Fibroblast of skin of right quadriceps (primary cell): ENCODE measurements at places on chromosomes 12 and 14.

DNA sequence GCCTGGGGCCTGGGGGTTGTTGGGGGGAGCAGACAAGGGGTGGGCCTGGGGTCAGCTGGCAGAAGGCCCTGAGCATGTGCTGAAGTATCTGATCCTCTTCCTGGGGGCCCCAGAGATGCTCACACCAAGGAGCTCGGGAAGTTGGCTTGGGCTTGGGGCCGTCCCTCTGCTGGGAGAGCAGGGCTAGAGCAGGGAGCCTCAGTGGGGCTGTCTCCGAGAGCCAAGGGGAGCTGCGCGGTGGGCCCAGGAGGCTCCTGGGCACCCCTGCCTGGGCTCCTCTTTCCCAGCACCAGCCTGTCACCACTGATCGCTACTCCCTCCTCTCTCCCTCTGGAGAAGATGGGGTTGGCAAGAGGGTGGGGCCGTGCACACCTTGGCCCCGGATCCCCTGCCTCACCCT lies 28.3 kb downstream of the BEGAIN start:
- no peak for DNase-seq

DNA sequence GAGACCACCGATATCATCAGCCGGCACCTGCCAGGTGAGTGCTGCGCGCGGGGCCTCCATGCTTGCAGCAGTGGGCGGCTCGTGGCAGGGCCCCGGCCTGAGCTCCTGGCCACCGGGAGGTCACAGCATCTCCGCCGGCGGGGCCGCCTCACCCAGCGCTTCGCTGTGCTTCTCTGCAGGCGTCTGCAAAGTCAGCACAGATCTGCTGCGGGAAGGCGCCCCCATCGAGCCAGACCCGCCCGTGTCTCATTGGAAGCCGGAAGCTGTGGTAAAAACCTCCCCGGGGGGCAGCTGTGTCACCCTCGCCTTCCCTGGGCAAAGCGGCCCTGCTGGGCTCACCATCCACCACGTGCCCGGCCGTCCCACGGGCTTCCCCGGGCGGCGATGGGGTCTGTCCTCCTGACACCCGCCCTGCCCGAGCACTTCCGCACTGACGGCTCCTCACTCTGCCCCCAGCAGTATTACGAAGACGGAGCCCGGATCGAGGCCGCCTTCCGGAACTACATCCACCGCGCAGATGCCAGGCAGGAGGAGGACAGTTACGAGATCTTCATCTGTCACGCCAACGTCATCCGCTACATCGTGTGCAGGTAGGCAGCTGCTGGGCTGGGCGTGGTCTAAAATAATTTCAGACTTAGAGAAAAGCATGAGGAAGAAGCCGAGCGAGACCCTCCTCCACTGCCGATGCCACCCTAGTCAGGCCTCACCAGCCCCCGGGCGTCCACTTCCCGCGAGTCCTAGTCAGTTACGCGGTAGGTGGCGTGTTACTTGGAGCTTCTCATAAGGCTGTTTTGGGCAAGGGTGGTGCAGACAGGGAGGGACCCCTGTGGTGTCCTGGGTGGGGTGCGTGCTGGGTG lies 7.1 kb downstream of the PGAM5 start:
- DNase-seq = no peak

DNA sequence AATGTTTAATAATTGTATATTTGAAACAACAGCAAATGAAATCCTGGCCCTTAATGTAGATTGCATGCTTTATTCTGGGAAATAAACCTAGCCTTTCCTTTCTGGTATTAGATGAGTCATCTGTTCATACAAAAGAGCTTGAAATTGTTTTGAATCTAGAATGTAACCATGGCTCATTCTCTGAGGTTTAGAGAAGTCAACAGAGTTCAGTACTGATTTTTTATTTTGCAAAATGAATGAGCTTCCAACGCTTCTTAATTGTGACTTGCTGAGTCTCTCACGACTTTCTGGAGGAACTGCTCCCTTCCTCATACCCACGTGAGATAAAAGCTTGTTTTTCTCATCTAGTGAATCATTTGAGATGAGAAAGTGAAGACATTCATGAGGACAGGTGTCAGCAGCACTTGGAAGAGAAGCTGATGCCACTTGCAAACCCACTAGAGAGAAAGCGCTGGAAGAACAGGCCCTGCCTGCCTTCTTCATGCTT lies 509.6 kb downstream of the VRK1 start:
- DNase-seq = no peak

- DNase-seq = no peak
These were observed 96.1 kb downstream of the KSR2 start for GRCh38 chr12:117872546-117873169.

DNA sequence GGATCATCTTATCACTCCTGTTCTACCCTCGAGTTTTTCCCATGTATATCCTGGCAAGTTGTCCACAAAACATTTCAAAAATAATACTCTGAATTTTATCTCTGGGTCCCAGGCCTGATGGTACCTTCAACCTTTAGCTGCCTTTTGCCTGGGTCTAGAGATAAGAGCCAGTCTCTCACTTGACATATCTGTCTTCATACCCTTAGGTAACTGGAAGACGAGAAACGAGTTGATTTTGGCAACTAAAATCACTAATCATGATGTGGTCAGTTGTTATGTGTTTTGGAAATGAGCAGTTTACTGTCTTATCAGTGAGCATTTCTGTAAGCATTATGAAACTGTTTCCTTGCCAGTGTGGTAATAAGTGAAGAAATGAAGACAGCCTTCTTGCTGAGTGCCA lies 6.3 kb downstream of the RNF10 start:
- DNase-seq = no peak

DNA sequence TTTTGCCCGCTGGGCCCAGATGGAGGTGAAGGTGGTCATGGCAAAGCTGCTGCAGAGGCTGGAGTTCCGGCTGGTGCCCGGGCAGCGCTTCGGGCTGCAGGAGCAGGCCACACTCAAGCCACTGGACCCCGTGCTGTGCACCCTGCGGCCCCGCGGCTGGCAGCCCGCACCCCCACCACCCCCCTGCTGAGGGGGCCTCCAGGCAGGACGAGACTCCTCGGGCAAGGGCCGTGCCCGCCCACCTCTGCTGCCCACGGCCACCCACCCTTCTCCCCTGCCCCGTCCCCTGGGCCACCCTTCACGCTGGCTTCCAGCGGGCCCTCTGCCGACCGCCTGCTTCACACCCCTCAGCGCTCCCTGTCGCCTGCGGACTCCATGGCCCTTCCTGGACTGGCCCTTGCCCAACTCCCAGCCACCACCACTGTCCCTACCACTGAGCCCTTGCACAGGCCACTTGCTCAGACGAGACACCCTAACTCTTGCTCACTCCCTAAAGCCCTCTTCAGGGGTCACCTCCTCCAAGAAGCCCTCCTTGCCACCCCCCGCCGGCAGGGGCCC lies 42.5 kb downstream of the CYP46A1 start:
- DNase-seq = no peak

DNA sequence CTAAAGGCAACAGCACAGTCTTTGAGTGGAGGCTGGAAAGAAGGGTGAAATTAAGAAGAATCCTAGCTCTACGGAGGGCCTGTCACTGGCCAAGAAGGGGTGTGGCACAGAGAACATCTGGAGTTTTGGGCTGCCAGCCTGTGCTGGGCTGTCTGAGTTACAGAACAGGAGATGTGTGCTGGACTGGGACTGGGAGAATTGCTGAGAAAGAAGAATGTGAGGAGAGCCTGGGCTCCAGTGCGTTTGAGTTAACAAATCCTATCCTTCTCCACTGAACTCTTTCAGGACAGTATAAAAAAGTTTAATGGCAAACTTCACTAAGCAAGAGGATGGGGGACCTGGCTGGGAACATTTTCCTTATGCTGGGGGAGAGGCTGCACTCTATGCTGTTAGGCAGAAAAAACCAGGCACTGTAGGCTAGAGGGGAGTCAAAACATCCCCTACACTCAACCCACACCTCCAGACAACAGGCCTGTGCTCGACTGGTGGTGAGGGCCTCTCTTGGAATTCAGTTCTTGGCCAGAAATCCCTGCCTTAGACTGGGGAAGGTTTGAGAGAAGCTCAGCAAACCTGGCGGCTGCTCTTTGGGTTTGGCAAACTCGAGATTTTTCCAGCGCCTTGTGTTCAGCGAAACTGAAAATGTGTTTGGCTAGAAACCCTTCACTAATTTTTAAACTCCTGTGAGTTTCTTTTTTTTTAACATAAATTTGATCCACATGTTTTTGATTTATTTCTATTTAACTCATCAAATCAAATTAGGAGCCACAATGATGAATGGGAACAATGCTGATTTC lies 217.3 kb downstream of the MON2 start:
- DNase-seq = peak; percentile 91

DNA sequence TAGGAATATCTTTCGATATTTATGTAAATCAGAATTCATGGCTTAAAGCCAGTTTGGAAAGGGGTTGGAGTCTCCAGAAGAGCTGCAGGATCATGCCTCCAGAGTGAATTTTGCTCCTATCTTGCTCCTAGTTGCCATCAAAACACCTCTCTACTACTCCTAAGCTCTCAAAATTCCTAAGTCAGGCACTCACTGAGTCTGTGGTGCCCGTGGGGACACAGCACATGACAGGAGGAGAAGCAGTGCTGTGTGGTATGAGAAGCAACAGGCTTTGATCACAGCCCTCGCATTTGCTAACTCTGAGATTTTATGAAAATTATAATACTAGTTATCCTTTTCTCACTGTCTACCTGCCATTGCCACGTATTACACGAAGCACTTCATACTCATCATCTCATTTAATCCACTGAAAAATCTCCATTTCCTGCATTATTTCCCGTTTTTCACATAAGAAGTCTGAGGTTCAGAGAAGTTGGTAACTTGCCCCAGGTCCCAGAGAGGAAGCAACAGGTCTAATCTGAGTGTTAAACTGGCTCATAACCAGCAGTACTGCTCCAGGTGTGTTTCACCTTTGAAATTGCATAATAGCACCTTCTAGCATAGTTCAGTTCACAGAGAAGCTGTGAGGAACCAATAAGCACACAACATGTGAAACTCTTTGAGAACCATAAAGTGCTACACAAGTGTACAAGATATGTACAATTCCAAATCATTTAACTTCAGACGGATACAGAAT lies 33.1 kb upstream of the SLC35F4 start:
- DNase-seq = no peak

GRCh38 chr12:117148642-117149041 lies 41.6 kb downstream of the FBXO21 start:
- peak; percentile 33 for DNase-seq

GRCh38 chr12:109544955-109545531 lies 28.3 kb downstream of the MMAB start:
- DNase-seq = no peak

GRCh38 chr14:61271552-61271951 lies 9.6 kb downstream of the TMEM30B start:
- no peak for DNase-seq

- no peak for DNase-seq
These were observed 49.1 kb downstream of the JAG2 start for GRCh38 chr14:105119408-105120025.

DNA sequence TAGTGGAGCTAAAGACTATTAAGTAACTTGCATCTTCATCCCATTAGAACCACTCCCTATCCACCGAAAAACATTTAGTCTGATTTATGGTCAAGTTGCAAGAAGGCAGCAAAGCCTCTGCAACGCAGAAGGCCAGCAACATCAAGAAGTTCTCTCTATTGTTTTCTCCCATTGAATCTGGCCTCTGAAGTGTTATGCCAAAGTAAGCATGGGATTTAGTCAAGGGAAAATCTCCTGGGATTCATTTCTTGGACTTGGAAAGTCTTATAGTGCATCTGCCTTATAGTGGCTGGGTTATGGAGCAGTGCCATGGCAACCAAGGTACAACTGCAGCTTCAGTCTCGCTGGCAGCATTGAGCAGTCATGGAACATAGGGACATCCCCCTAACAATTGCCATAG lies 87.7 kb upstream of the KRR1 start:
- DNase-seq = no peak

DNA sequence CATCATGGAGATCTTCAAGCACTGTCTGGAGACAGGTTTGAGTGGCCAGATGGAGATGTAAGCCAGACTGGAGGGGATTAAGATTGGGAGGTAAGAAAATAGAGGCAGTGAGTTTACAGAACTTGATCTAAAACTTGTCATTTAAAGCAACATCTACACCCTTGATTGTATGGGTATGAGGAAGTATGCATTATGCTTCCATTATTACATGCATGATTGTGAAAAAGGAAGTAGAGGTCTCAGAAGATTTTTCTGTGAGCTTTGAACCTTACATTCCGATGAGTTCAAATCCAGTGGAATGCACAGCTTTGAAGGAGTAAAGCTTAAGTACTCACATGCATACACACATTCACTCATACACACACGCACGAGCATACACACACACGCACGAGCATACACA lies 550.8 kb downstream of the MED13L start:
- DNase-seq = no peak

- peak; percentile 65 for DNase-seq
These were observed 163.1 kb downstream of the CACNA1C start for GRCh38 chr12:2215709-2216560.

DNA sequence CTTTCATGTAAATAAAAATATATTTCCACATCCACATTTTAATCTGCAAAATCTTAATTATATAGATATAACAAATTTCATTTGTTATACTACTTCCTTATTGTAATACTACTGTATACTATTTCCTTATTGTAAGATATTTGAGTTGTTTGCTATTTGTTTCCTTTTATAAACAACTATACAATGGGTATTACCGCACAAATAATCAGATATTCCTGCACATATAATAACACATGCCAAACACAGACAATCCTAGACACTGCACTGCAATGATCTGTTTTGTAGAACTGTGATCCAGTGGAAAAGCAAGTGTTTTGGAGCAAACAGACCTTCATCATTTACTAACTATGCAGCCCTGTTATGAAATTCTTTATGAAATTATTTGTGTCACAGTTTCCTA lies 30.5 kb downstream of the PRKD1 start:
- DNase-seq = no peak

DNA sequence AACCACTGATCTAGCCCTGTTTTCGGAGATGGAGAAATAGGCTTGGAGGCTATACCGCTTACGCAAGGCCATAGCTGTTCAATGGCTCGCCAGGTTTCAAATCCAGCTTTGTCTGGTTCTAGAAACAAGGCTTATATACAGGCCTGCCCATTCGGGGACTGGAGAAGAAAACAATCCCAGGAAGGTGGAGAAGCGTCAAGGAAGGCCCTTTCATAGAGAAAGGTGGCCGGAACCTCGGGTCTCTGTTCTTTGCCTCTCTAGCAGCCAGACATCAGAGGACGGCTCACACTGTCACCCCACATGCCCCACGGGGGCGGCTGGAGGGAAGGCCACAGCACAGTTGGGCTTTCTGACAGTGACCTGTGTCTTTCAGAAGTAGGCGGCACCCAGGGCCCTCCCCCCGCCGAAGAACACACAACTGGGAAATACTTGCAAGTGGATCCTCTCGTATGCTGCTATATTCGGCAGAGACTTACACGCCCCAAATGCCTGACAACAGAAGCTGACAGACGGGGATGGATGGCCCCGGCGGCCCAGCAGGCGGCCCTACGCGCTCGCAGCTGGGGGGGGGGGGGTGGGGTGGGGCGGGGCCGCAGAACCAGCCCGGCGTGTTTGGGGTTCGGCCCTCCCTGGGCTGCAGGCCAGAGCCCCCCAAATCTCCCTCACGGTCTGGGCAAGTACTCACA lies 4.5 kb upstream of the SETD1B start:
- DNase-seq = peak; percentile 88

GRCh38 chr12:89029961-89030360 lies 322.3 kb downstream of the DUSP6 start:
- DNase-seq = peak; percentile 26

- DNase-seq = no peak
These were observed 23.2 kb upstream of the PSMA6 start for GRCh38 chr14:35268946-35269345.
